Foreskin keratinocyte (primary cell): ENCODE measurements at places on chromosomes 7 and 10. TPM values are rescaled to one million over a fixed set of nuclear protein-coding genes. Genes with fewer than 3 reads are reported as not detected.

GRCh38 chr7:157820796-157821195 is 484.0 kb downstream of the DNAJB6 start:
- DNase-seq = no peak

DNA sequence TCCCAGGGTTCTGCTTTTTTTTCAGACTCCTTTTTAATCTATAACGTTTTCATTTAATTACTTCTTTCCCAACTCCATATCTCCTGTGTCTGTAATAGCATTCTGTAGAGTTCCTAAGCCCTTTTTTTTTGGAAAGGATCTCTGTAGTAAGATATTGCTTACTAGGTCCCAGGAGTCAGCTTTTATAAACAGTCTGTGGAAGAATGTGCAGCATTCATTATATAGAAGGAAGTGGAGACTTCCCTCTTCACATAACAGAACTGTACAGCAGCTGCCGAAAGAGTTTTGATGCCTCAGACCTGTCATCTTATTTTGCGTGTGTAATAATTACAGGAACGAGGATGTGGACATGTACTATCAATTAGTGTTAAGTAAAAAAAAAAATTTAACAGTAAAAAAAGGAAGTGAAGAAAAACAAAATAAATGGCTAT is 7.4 kb upstream of the STEAP4 start:
- no peak for DNase-seq

- peak; percentile 35 for DNase-seq
Observed at GRCh38 chr10:123614888-123615287, 51.3 kb upstream of the GPR26 start.

DNA sequence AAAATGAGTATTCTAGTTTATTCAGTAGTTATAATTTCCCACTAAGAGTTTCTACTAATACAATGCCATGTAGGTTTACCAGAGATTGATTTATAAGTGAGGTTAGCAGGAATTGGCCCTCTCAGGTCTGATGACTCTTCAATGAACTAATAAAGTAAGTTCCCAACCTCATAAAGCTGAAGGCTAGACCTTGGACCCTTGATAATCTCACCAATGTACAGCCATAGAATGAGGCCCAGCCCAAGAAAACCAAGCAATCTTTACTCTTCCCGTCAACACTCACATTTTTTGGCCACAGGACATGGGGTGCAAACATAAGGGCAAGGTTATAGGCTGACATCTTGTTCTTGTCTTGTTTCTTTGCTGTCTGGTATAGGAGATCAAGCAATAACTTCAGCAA is 33.3 kb downstream of the ARHGAP19 start:
- no peak for DNase-seq

- DNase-seq = no peak
Observed at GRCh38 chr10:43707770-43708169, 59.1 kb upstream of the ZNF32 start.

GRCh38 chr7:80902019-80902418 is 16.8 kb downstream of the SEMA3C start:
- no peak for DNase-seq

- peak; percentile 37 for DNase-seq
Observed at GRCh38 chr7:112202816-112203215, 3.4 kb downstream of the DOCK4 start.

- DNase-seq = no peak
Observed at GRCh38 chr10:110388687-110389052, 84.0 kb upstream of the SMNDC1 start.

- DNase-seq = no peak
Observed at GRCh38 chr10:130226012-130226411, 89.8 kb downstream of the GLRX3 start.

DNA sequence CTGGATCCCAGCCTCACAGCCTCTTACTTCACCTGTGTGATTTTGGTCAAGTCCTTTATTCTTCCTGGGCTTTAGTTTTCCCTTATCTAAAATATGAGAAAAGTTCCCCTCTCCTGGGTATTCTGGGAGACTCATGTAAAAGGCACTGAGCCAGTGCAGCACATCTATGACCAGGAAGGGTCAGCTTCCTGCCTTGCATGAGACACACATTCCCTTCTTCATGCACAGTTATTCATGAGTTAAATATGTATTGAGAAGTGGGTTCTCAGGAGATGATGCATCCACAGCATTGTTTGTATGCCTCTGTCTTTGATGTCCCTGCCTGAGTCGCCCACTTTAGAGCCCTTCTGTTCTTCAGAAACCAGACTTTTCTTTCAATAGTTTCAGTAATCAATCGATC is 33.3 kb downstream of the EGFR start:
- DNase-seq = peak; percentile 60

GRCh38 chr10:48495282-48496045 is 109.4 kb downstream of the ARHGAP22 start:
- DNase-seq = no peak

DNA sequence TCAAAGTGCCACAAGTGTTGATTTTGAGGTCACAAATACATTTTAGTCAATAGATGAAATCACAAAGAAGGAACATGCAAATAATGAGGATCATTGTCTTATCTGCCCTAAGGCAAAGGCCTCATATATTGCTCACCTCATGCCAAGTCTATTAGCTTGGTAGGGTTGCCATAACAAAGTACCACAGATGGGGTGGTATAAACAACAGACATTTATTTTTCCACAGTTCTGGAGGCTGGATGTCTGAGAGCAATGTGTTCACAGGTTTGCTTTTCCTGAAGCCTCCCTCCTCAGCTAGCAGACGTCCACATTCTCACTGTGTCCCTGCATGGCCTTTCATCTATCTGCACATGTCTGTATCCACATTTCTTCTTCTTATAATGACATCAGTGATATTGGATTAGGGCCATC is 59.6 kb downstream of the RELN start:
- DNase-seq = no peak

DNA sequence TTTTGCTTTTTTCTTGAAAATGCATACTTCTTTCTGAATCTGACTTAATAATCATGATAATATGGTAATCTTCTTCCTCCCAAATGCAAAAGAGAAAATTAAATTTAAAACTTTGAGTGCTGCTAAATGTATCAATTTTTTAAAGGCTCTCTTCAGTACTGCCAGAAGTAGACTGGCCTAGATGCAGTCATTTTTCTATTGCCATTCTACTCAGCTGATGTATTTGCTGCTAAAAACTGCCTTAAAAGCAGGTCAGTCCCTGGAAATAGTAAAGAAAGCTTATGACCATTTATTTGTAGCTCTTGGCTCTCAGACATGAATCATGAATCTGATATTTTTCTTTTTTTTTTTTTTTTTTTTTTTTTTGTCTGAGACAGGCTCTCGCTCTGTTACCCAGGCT is 28.5 kb downstream of the NAPEPLD start:
- no peak for DNase-seq

- DNase-seq = no peak
Observed at GRCh38 chr7:33849971-33850559, 55.3 kb upstream of the BMPER start.

DNA sequence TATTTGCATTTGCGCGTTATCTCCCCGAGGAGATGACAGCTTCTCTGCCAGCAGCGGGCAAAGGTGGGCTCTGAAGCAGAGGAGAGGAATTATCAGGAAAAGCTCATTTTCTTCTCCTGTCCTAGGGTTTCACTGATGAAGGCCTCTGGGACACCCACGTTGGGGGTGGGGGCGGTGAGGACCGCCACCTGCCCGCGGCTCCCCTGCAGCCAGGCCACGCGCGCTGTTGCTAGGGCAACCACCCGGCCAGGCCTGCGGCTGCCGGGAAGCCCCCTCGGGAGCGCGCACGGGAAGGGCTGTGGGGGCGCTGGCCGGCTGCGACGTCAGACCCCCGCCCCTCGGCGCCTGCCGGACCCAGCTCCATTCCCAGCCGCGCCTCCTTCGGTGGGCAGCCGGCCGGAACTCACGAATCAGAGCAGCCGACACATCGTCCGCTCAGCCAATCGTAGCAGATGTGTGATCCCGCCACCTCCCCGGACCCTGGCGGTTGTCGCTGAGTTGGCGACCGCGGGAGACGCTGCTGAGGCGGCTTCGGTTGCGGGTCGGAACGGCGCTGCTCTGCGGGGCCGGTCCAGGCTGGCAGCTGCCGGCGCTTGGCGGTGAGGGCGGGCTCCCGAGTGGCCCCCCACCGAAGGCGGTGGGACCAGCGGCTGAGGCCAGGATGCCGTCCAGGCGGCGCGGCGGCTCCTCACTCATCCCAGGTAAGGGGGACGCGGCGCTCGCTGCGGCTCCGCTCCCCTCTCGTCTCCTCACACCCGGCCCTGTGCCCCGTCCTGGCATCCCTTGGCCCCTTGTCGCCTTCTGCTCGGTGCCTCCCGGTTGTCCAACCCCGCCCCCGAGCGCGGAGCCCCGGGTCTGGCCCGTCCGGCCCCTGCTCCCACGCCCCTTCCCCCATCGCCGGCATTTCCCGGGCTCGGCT is at the start of gene TPST1:
TPST1 (plus strand) TSS at position 513 of the 919 bp plus-strand sequence. CDS start 35,092 bp downstream, outside the sequence.
- peak; percentile 19 for DNase-seq

DNA sequence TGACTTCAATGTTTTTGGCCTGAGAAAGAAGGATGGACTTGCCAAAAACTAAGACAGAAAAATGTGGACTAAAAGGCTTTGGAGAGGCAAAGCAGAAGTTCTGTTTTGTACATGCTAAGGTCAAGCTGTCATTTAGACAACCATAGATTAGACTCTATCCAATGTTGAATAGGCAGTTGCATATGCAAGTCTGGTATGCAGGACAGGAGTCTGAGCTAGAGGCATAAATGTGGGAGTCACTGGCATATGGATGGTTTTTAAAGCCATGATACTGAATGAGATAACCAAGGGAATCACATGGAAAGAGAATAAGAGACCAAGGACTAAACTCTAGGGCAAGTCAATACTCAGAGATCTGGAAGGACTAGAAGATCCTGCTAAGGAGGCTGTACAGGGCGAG is 164.1 kb downstream of the LSM5 start:
- DNase-seq = no peak

GRCh38 chr10:128866551-128866950 is 600.5 kb upstream of the MGMT start:
- DNase-seq = peak; percentile 23

DNA sequence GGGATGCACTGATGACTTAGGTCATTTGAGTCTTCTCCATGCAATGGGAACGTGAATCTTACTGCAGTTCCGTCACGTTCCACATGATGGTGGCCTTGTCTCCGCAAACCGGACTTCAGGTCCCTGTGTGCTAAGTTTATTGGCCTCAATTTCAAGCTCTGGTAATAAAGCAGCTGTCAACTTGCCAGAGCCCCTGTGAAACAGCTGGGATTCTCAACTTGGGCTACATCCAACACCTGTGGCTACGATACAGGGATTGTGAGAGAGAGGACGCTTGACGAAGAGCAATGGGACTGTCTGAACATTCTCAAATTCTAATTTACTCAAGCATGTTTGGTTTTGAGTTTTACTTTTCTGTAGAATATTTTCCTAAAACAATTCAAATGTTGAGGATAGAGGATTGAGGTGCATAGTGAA is 174.2 kb downstream of the PTN start:
- DNase-seq = peak; percentile 2

DNA sequence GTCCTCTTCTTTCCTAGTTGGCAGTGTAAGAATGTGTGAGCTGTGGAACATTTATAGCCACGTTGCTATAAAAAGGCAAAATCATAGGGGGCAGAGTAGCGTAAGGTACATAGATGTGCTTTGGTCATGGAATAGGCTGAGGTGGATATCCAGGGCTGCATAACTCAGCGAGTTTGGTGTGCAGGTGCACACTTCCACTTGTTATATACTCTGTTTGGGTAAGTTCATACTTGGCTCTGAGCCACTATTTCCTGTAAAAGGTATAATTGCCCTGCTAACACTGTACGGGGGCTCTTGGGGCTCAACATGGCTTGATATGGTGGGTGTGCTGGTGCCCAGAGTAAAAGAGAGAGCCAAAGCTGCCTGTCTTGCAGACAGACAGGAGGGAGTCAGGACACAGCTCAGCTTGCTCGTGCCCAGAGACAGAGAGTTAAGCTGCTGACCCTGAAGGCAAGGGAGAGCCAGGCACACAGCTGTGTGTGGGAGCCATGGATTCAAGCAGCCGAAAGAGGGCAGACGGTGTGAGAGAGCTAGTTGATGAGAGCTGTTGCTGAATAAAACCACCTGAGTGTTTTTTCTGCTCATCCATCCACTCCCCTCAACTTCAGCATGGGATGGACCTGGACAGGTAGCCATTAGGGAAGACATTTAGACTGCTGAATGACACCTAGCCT is 126.7 kb downstream of the DKK1 start:
- DNase-seq = no peak

- DNase-seq = no peak
Observed at GRCh38 chr10:30051220-30051619, 8.2 kb downstream of the JCAD start.

- DNase-seq = no peak
Observed at GRCh38 chr10:97508342-97508741, 9.6 kb downstream of the UBTD1 start.

GRCh38 chr10:31011665-31012022 is 20.0 kb downstream of the ZNF438 start:
- DNase-seq = no peak

DNA sequence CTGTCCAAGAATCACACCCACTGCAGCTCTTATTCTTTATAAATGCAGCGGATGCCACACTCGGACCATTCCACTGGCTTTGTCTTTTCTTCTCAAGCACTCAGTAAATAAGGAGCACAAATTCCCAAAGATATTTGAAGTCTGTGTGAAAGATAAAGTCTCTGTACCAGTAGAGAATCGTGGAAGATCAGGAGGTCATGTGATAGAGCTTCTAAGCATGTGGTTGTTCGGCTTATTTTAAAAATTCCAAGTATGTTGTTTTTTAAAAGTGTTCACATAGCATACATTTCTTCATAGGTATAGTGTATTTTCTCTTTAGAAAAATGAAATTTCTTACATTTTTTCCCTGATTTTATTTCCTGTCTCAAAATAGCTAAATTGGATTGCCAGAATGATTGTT is 75.8 kb downstream of the NOC3L start:
- no peak for DNase-seq

DNA sequence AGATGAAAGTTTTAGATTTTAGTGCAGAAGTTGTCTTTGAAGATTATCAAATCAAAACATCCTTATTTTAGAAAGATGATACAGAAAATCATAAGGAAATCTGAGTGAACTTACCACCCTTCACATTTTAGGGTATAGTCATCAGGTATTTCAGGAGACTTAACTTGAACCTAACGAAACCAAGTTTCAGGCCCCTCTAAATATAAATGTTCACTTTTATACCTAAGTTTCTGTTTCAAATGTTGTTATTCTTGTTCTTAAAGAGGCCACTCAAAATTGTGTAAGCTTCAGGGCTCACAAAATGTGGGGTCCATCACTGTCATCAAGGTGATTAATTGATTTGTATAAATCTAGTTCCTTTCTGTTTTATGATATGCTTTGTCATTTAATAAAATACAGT is 216.2 kb downstream of the KIAA1217 start:
- DNase-seq = no peak

DNA sequence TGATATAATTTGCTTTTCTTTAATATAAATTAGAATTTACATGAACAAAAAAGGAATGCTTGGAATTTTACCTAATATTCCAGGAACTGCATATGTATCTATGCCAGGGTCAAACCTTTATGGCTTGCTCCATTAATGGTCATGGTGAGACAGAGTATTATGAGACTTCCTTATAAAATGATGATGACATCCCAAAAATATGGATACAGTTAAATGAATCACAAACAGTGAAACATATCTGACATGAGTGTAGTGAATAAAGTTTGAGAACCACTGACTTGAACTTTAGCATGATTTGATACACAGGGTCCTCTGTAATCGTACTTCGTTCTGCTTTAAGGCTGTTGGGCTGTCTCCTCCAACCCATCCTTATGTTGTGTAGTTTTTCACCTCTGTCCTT is 51.8 kb downstream of the MARCHF5 start:
- DNase-seq = no peak

The KCNMA1 gene
- 4.3 TPM in 2 replicates for polyA plus RNA-seq

The AGMO gene
- 0.06 TPM in 1 of 2 replicates, not detected in the other for polyA plus RNA-seq

The IFIT2 gene
- polyA plus RNA-seq = 1.0 and 1.1 TPM in 2 replicates

The GJD4 gene
- polyA plus RNA-seq = not detected in 2 replicates

The SLC18A2 gene
- polyA plus RNA-seq = not detected in 2 replicates

The JMJD1C gene
- 11.4 and 12.0 TPM in 2 replicates for polyA plus RNA-seq

The HNRNPH3 gene
- 175 and 222 TPM in 2 replicates for polyA plus RNA-seq
